ENCODE measurements at places on chromosomes 7 and 10. TPM values are rescaled to one million over a fixed set of nuclear protein-coding genes. Genes with fewer than 3 reads are reported as not detected.

GRCh38 chr10:97150013-97150595, 35.7 kb downstream of the SLIT1 start:
- no peak for DNase-seq

GRCh38 chr7:49866910-49867309, 93.5 kb downstream of the VWC2 start:
- DNase-seq = no peak

GRCh38 chr10:102135956-102136526, 3.2 kb downstream of the PPRC1 start:
- DNase-seq = no peak

FAM241B gene
- 3.4 TPM for polyA plus RNA-seq
